ENCODE measurements at places on chromosomes 2 and 18.
A peak's percentile ranks its signal among the peaks of the same experiment; 100 is the strongest.

DNA sequence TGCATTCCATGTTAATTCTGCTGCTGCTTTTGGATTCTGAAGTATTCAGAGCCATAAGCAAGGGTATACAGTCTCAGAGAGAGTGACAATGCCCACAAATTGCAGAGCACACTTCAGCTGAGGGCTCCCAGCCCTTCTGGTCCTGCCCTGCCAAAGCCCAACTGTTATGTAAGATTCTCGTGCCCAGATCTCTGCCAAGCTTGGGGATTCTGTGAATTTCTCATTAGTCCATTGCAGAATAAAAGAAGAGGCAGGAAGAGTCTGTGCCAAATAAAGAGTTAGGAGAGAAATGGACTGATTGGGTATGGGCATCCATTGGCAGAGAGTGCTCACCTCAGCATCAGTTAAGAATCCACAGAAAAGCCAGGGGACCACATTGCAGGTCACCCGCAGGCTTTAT lies 112.0 kb upstream of the PNPT1 start:
- no peaks in the 10 kb centered on the region for H3K27me3 ChIP-seq
- H3K27ac ChIP-seq, result no peak overlapping the region
- H3K36me3 ChIP-seq, result no peaks in the 10 kb centered on the region

DNA sequence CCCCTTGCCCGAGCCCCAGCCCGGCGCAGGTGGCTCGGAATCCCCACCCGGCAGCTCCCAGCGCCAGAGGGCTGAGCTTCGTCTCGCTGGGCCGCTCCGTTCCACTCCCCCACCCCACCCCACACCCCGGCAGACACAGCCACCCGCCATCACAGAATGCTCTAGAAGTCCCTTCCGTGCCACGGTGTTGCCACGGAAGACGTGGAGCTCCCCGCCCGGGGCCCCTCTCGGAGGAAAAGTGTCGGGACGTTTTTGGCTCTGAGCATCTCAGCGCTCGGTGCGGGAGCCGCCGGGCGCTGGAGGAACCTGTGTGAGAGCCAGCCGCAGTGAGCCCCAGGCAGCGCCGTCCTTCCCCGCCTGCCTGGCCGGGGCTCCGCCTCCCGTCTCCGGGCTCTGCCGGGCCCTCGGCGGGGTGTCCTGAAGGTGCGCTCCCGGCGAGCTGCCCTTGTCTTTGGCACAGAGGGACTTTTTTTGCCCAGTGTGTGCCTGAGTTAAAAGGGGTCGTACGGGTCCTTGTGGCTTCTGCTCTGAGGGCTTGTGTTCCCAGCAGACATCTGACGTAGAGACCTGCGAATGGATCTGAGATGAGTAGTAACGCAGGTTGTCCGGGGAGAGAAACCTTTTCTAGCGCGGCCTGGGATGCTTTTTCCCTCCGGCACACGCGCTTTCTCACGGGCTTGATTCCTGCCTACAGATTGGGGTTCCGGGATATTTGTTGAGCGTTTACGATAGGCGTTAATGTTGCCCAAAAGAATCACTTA lies 1.8 kb downstream of the ZCCHC2 start:
- peak overlapping the region; percentile 98 for H3K27ac ChIP-seq
- no peaks in the 10 kb centered on the region for H3K27me3 ChIP-seq
- H3K4me1 ChIP-seq, result peaks cover 19% of the 10 kb centered on the region
- H3K36me3 ChIP-seq, result no peaks in the 10 kb centered on the region

DNA sequence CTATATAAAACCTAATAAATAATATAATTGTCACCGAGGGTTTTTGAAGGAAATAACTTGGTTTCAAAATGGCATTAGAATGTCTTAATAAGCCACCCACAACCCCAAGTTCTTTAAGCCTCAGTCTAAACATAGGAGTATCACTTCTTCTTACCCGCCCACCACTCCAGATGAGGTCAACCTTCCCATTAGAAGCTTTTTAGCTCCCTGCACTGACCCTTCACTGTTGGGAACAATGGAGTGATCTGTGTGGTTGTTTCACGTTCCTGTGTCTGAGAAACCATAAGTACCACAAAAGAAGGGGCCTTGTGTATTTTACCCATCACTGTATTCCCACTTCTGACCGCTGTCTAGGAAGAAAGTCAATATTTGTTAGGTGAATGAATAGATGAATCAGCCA lies 326.3 kb upstream of the ZNF521 start:
- H3K4me3 ChIP-seq, result no peak overlapping the region
- DNase-seq, result no peak
- H3K36me3 ChIP-seq, result no peaks in the 10 kb centered on the region

GRCh38 chr2:2286592-2286991 lies 44.5 kb downstream of the MYT1L start:
- H3K27me3 ChIP-seq, result no peaks in the 10 kb centered on the region
- H3K27ac ChIP-seq, result no peak overlapping the region
- no peak overlapping the region for H3K4me3 ChIP-seq
- no peaks in the 10 kb centered on the region for H3K36me3 ChIP-seq
- DNase-seq, result no peak
- H3K4me1 ChIP-seq, result no peaks in the 10 kb centered on the region

DNA sequence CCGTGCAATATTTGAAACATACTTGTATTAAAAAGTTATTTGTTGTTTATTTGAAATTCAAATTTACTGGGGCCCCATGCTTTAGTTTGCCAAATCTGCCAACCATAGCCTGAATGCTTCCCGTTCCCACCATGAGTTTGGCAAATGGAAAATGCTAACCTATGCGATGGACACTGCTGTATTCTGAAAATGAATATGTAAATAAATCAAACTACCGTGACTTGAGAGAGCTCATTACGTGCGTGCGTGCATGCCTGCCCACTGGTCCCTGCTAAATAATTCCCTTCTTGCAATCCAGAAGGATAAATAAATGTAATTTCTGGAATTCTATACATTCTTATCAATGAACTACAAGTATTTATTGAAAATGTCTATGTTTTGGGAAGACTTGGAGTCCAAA lies 3.2 kb downstream of the BOD1L2 start:
- H3K27me3 ChIP-seq, result no peaks in the 10 kb centered on the region
- no peak for DNase-seq
- H3K4me1 ChIP-seq, result no peaks in the 10 kb centered on the region
- H3K27ac ChIP-seq, result peak overlapping the region; percentile 47
- no peak overlapping the region for H3K4me3 ChIP-seq

DNA sequence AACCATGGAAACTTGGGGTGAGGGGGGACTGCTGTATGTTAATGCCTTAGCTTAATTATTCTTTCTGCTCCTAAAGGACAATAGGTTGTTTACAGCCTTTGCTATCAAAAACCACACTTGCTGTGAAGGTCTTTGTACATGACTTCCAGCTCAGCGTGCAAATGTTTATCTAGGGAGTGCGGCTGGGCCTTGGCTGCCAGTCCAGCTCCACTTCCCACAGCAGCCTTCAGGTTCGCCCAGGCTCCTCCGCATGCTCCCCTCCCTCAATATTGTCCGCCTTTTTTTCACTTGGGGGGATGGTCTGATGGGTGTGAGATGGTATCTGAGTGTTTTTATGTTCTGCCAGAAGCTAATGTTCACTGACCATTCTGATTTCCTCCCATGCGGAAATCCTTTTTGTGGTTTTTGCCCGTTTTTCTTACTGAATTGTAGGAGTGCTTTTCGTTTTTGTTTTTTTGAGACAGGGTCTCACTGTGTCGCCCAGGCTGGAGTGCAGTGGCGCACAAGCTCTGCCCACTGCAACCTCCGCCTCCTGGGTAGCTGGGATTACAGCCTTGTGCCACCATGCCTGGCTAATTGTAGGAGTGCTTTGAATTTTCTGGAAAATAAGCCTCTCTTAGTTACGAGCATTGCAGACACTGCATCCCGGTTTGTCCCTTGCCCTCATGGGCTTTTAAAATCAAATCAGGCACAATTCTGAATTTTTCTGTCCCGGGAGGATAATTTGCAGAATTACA lies 28.8 kb downstream of the SH3BP4 start:
- H3K4me1 ChIP-seq, result peaks cover 77% of the 10 kb centered on the region
- H3K4me3 ChIP-seq, result no peak overlapping the region
- DNase-seq, result no peak
